T-helper 17 cell (primary cell): ENCODE measurements at places on chromosomes 3 and 15. TPM values are rescaled to one million over a fixed set of nuclear protein-coding genes. Genes with fewer than 3 reads are reported as not detected.

DNA sequence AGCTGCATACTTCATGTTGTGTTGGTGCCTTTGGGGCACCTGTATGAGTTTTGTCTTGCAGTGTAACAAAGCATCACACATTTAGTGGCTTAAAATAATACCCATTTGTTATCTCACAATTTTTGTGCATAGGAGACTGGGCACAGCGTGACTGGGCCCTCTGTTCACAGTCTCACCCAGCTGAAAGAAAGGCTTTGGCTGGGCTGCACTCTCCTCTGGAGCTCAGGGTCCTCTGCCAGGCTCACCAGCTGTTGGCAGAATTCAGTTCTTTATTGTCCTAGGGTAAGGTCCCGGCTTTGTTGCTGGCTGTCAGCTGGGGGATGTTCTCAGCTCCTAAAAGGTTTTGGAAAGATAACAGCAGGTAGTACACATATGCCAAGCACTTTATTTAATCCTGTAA is 263.3 kb downstream of the CLSTN2 start:
- H3K27ac ChIP-seq = no peak overlapping the region
- no peak for DNase-seq
- no peaks in the 10 kb centered on the region for H3K36me3 ChIP-seq
- no peaks in the 10 kb centered on the region for H3K4me1 ChIP-seq
- peaks cover 13% of the 10 kb centered on the region for H3K27me3 ChIP-seq

- H3K36me3 ChIP-seq = no peaks in the 10 kb centered on the region
- H3K4me3 ChIP-seq = no peak overlapping the region
- H3K4me1 ChIP-seq = peaks cover 4% of the 10 kb centered on the region
Measured at GRCh38 chr3:9158865-9159630, 90.4 kb downstream of the SRGAP3 start.

DNA sequence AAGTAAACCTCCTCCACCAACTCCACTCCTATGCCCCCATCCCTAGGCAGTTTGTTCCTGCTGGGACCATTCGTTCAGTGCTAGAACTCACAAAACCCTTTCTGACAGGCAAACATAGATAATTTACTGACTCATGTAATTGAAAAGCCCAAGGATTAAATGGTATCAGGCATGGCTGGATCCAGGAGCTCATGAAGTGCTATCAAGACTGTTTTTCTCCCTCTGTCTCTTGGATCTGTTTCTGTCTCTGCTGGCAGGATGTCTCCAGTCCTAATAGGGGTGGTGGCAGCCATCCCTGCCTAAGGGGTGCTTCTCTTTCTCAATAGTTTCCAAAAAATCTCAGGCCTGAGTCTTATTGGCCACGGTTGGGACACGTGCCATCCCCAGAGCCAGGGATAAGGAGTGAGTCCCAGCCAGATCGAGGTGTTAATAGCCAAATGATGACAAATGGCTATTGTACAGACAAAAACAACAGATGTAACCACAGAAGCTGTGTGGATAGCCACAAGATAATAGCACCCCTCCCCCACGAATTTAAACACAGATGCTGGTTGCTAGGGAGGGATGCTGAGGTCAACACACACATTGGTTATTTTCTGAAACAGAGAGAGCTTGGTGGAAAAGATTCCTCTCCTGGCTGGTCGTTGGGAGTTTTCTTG is 168.6 kb downstream of the SHQ1 start:
- peaks cover 2% of the 10 kb centered on the region for H3K36me3 ChIP-seq
- no peak overlapping the region for H3K4me3 ChIP-seq
- H3K4me1 ChIP-seq = peaks cover 11% of the 10 kb centered on the region
- no peak for DNase-seq

The ZDHHC19 gene
- total RNA-seq = not detected

The ROPN1 gene
- total RNA-seq = not detected

- peak overlapping the region; percentile 93 for H3K27ac ChIP-seq
- peaks cover 2% of the 10 kb centered on the region for H3K36me3 ChIP-seq
- H3K4me1 ChIP-seq = peaks cover 23% of the 10 kb centered on the region
- no peak for DNase-seq
Measured at GRCh38 chr15:98651036-98651481, 2.7 kb downstream of the IGF1R start.

The NTRK3 gene
- total RNA-seq = not detected

DNA sequence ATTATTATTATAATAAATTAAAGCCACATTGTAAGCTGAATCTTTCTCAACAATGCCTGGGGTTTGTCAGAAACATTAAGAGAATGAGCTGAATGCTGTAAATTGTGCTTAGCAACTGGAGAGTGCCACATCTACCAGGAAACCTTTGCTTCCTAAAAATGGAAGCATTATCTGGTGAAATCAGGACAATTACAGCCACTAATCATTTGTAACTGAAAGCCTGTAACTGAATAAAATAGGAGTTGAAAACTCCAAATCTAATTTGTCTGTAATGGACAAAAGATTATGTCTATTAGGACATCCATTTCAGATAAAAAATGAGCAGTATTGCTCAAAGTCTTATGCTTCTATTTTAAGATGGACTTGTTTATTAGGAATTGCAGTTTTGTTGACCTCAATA is 32.2 kb downstream of the EIF1B start:
- no peaks in the 10 kb centered on the region for H3K27me3 ChIP-seq
- peaks cover 5% of the 10 kb centered on the region for H3K4me1 ChIP-seq
- no peak for DNase-seq
- no peaks in the 10 kb centered on the region for H3K36me3 ChIP-seq

The ANKDD1A gene
- 3.0 TPM for total RNA-seq

The ROPN1B gene
- not detected for total RNA-seq

- no peaks in the 10 kb centered on the region for H3K4me1 ChIP-seq
- DNase-seq = no peak
- H3K36me3 ChIP-seq = no peaks in the 10 kb centered on the region
- H3K27ac ChIP-seq = no peak overlapping the region
- no peaks in the 10 kb centered on the region for H3K27me3 ChIP-seq
Measured at GRCh38 chr3:159028706-159029105, 226.9 kb downstream of the MFSD1 start.

DNA sequence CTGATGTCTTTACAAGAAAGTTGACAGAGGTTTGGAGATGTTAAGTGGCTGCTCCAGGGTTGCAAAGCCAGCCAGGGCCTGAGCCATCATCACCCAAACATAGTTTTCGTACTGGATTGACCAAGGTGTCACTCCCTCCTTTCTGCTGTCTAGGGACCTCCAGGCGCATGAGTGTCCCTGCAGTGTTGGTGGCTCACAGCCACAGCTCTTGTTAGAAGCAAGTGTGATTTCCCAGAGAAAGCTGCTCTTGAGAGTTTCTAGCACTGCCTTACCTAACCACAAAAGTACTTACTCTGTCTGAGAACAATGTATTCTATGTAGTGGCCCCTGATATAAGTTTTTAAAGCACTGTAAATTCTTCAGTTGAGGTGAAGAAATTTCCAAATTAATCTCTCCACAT is 144.1 kb downstream of the SOX2 start:
- no peaks in the 10 kb centered on the region for H3K36me3 ChIP-seq
- peaks cover 2% of the 10 kb centered on the region for H3K4me1 ChIP-seq
- no peak for DNase-seq
- H3K27ac ChIP-seq = no peak overlapping the region

GRCh38 chr3:176714034-176714433 is 483.2 kb downstream of the TBL1XR1 start:
- H3K4me3 ChIP-seq = no peak overlapping the region
- H3K36me3 ChIP-seq = no peaks in the 10 kb centered on the region
- DNase-seq = no peak
- peaks cover 4% of the 10 kb centered on the region for H3K27me3 ChIP-seq

GRCh38 chr3:128547368-128547987 is 54.5 kb upstream of the GATA2 start:
- DNase-seq = no peak
- peaks cover 3% of the 10 kb centered on the region for H3K4me1 ChIP-seq
- no peak overlapping the region for H3K4me3 ChIP-seq
- H3K27ac ChIP-seq = no peak overlapping the region
- H3K36me3 ChIP-seq = peaks cover 3% of the 10 kb centered on the region
- peaks cover 48% of the 10 kb centered on the region for H3K27me3 ChIP-seq

DNA sequence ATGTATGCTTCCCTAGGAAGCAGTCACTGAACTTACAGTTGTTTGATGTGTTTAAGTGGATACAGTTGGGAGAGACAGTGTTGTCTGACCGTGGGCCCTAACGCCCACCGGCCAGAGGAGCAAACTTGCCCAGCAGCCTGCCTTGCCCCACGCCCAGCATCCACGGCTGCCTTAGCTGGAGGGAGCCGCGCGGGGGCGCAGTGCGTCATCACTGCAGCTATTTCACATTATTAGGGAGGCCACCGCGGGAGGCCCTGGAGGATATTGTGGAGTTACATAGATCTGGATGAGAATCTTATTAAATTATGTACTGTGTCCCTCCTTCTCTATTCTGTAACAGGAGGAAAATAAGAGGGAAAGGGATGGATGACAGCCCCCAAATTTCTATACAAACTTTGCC is 267.2 kb downstream of the GABRG3 start:
- DNase-seq = no peak
- H3K36me3 ChIP-seq = no peaks in the 10 kb centered on the region
- no peak overlapping the region for H3K27ac ChIP-seq
- H3K4me1 ChIP-seq = no peaks in the 10 kb centered on the region
- no peaks in the 10 kb centered on the region for H3K27me3 ChIP-seq

DNA sequence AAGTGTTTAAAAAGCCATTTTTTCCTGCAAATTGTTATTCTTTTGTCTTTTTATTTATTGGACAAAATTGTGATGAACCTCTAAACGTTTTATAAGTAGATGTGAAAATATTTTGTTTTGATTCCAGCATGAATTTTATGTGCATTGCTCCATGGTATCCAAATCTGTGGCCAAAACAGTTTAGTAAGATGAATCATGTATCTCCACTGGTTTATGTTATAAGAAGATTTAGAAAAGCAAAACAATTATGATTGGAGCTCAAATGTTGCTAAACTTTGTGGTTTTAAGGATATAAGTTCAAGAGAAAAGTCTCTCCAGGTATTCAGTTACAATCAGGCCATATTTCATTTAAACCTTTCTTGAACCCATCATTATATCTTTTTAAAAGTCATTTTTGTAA is 80.9 kb downstream of the NECTIN3 start:
- peaks cover 5% of the 10 kb centered on the region for H3K36me3 ChIP-seq
- no peak overlapping the region for H3K27ac ChIP-seq
- no peak for DNase-seq
- H3K4me3 ChIP-seq = no peak overlapping the region
- no peaks in the 10 kb centered on the region for H3K4me1 ChIP-seq

GRCh38 chr15:82832601-82833361 is 23.4 kb downstream of the WHAMM start:
- DNase-seq = no peak
- no peaks in the 10 kb centered on the region for H3K27me3 ChIP-seq
- H3K27ac ChIP-seq = peak overlapping the region; percentile 79
- peak overlapping the region; percentile 53 for H3K4me3 ChIP-seq

The EDC3 gene
- 18.1 TPM for total RNA-seq

The EFL1 gene
- 10.4 TPM for total RNA-seq

The GOLGA8J gene
- total RNA-seq = not detected

GRCh38 chr15:69074001-69074842 is 59.7 kb downstream of the NOX5 start:
- H3K36me3 ChIP-seq = peaks cover 4% of the 10 kb centered on the region
- H3K27me3 ChIP-seq = peaks cover 55% of the 10 kb centered on the region
- H3K4me3 ChIP-seq = peak overlapping the region; percentile 81
- H3K27ac ChIP-seq = no peak overlapping the region
- no peak for DNase-seq

The ANKRD34C gene
- total RNA-seq = not detected

GRCh38 chr15:38843051-38843501 is 278.5 kb upstream of the RASGRP1 start:
- peaks cover 2% of the 10 kb centered on the region for H3K36me3 ChIP-seq
- peaks cover 5% of the 10 kb centered on the region for H3K4me1 ChIP-seq
- H3K27ac ChIP-seq = no peak overlapping the region

DNA sequence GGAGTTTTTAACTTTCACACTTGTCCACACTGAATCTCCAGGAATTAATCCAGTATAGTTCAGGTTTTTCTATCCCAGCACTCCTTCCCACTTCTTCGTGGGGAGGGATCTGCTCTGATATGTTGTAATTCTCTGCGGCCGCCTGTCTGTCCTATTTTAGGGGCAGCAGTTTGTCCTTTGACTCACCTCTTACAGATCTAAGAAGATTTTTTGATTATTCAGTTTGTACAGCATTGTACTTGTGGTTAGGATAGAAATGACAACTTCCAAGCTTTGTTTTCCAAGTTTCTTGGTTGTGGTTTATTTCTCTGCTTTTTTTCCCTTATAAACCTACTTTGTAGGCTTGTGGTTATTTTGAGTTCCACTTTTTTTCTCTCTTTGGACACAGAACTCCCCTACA is 601.7 kb downstream of the SI start:
- no peaks in the 10 kb centered on the region for H3K36me3 ChIP-seq
- DNase-seq = no peak
- no peaks in the 10 kb centered on the region for H3K27me3 ChIP-seq
- no peaks in the 10 kb centered on the region for H3K4me1 ChIP-seq

The ALDH1A3 gene
- not detected for total RNA-seq

DNA sequence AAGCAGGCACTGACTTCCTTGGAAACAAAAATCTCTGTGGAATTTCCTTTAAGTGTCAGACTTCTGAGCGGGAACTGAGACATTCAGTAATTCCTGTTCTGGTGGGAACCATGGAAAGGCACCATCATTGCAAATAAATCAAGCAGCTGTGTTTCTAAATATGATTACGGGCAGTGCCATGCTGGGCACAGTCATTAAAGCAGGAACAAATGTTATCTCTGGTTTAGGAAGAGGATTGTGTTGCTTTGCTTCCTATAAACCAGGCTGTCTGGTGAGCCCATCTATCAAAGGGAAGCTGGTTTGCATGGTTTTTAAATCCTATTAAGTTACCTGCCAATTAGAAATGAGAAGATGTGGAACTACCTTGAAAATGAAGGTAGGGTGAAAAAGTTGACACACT is 86.7 kb downstream of the EBLN2 start:
- H3K4me3 ChIP-seq = no peak overlapping the region
- H3K27ac ChIP-seq = no peak overlapping the region
- DNase-seq = no peak
- H3K4me1 ChIP-seq = no peaks in the 10 kb centered on the region
- peaks cover 51% of the 10 kb centered on the region for H3K27me3 ChIP-seq

DNA sequence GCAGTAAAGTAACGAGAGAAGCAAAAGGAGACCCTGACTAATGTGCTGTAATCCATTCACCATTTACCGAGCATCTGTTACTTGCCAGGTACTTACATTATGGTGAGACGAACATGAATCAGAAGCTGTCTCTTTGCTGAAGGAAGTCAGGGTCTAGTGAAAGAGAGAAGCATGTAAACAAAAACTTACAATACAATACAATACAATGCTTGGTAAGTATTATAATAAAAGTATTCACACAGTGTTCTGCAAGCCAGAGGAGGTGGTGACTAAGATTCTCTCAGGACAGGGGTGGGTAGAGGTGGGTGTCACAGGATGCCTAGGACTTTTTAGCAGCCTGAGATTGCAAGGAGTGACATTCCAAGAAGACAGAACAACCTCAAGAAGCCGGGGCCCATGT is 50.2 kb upstream of the MGA start:
- H3K36me3 ChIP-seq = peaks cover 4% of the 10 kb centered on the region
- H3K4me3 ChIP-seq = no peak overlapping the region
- peak overlapping the region; percentile 16 for H3K27ac ChIP-seq
- peaks cover 20% of the 10 kb centered on the region for H3K27me3 ChIP-seq
- peaks cover 6% of the 10 kb centered on the region for H3K4me1 ChIP-seq

The C2CD4A gene
- 0.60 TPM for total RNA-seq
